ENCODE measurements at places on chromosomes 16 and 17. TPM values are rescaled to one million over a fixed set of nuclear protein-coding genes. Genes with fewer than 3 reads are reported as not detected.

GRCh38 chr17:4590981-4591453 is 6.7 kb downstream of the SMTNL2 start:
- DNase-seq, result no peak
- no peaks in the 10 kb centered on the region for H3K27me3 ChIP-seq
- no peaks in the 10 kb centered on the region for H3K36me3 ChIP-seq

Gene IL17C
- not detected for total RNA-seq

DNA sequence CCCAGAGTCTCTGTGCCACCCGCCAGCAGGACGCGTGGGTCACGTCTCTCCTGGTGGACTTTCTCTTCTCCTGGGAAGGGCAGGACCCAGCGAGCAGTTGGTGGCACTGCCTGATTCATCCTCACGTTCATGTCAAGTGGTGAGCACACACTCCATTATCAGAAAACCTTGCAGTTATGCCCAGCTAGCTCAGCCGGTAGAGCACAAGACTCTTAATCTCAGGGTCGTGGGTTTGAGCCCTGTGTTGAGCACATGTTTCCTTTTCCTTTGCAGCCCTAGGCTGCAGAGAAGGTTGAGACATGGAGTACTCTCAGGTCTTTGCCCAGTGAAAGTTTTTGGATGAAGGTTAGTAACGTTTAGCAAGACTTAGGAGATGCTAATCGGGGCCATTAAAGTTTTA is 8.0 kb downstream of the OR1F1 start:
- H3K4me1 ChIP-seq, result no peaks in the 10 kb centered on the region
- H3K36me3 ChIP-seq, result no peaks in the 10 kb centered on the region
- H3K4me3 ChIP-seq, result no peak overlapping the region
- H3K27ac ChIP-seq, result no peak overlapping the region

DNA sequence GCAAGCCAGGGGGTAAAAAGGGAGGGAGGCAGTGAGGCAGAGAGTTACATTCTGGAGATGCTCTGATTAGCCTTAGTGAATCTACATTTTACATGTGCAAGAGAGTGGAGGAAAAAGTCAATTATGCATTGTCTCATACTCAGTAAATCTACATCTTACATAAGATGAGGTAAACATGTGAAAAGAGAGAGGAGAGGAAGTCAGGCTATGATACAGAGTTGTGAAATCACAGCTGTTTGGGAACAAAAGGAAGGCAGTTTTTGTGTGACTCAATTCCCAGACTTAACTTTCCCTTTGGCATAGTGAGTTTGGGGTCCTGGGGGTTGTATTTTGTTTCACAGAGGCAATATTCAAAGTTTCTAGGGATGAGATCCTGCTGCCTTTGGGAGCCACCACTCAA is 67.8 kb downstream of the GP2 start:
- H3K36me3 ChIP-seq, result no peaks in the 10 kb centered on the region
- H3K27me3 ChIP-seq, result no peaks in the 10 kb centered on the region
- no peak overlapping the region for H3K4me3 ChIP-seq
- DNase-seq, result no peak
- H3K4me1 ChIP-seq, result no peaks in the 10 kb centered on the region

Gene GALNS
- total RNA-seq, result 18.8 TPM

DNA sequence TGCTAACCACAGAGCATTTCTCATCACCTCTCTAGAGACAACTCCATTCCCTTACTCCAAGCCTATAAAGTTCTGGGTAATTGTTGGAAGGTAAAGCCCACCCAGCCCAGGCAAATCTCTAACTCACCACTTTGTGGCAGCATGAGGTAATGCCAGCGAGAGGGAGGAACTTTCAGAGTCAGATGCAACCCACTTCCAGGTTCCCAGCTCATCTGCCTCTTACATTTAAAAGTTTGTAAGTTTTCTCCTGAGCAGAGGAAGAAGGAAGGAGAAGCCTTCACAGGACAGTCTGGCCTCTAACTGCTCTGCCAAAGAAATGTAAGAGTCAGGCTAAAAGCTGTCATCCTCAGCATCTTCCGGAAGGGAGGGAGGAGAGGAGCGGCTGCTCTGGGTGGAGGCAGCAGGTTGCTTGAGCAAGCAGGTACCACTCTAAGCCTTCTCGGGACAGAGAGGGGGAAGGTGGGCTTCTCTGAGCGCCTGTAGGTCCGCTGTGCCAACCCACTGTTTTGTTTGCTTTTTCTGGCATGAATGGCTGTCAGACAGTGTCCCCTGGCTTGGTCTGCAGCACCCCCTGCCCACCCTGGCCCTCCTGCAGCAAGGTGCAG is 1.0 kb downstream of the ZNF319 start:
- H3K4me1 ChIP-seq, result no peaks in the 10 kb centered on the region
- no peaks in the 10 kb centered on the region for H3K27me3 ChIP-seq
- peak overlapping the region; percentile 87 for H3K27ac ChIP-seq
- H3K36me3 ChIP-seq, result peaks cover 37% of the 10 kb centered on the region
- no peak for DNase-seq

GRCh38 chr16:57611181-57611580 is 17.2 kb upstream of the ADGRG1 start:
- H3K4me3 ChIP-seq, result no peak overlapping the region
- no peaks in the 10 kb centered on the region for H3K36me3 ChIP-seq
- DNase-seq, result no peak
- H3K4me1 ChIP-seq, result no peaks in the 10 kb centered on the region
- H3K27ac ChIP-seq, result no peak overlapping the region

- no peak for DNase-seq
- H3K4me3 ChIP-seq, result no peak overlapping the region
- no peaks in the 10 kb centered on the region for H3K4me1 ChIP-seq
- no peaks in the 10 kb centered on the region for H3K36me3 ChIP-seq
- no peaks in the 10 kb centered on the region for H3K27me3 ChIP-seq
Observed at GRCh38 chr17:47077576-47077975, 98.5 kb upstream of the RPRML start.

DNA sequence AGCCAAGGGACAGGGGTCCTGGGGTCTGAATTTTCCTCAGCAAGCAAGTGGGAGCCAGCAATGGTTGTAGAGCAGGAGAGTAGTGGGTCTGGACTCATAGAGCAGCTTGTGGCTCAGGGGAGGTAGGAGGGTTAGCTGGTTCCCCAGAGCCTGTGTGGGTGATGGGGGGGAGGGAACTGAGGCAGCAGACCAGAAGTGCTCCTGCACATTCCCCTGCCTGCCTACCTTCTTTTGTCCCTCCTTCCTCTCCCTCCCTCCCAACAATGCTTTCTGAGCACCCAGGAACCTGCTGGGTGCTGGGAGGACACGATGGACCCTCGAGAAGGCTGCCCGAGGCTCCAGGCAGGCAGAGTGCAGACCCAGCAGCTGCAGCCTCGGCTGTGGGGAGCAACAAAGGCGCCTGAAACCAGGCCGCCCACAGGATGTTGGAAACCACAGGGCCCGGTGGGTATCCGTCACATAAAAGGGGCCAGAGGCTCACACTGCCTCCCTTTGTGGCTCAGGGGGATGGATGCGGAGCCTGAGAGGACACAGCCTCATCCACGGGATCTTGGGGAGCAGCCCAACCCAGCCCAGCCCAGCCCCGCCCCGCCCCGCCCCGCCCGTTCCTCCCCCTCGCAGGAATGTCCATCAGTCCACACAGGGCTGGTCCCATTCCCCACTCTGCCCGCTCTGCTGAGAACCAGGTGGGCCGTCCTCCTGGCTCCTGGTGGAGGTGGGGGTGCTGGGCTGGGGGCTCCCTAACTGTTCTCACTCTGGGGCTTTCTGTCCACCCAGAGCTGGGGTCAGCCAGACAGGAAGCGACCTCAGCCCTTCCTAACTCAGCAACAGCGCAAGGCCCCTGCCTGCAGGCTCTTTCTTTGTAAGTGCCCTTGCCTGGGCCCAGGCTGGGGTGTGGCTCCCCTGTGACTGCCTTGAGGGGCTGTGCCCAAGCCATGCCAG is 1.7 kb upstream of the NLRC3 start:
- peaks cover 9% of the 10 kb centered on the region for H3K4me1 ChIP-seq
- no peak overlapping the region for H3K27ac ChIP-seq
- no peak for DNase-seq

DNA sequence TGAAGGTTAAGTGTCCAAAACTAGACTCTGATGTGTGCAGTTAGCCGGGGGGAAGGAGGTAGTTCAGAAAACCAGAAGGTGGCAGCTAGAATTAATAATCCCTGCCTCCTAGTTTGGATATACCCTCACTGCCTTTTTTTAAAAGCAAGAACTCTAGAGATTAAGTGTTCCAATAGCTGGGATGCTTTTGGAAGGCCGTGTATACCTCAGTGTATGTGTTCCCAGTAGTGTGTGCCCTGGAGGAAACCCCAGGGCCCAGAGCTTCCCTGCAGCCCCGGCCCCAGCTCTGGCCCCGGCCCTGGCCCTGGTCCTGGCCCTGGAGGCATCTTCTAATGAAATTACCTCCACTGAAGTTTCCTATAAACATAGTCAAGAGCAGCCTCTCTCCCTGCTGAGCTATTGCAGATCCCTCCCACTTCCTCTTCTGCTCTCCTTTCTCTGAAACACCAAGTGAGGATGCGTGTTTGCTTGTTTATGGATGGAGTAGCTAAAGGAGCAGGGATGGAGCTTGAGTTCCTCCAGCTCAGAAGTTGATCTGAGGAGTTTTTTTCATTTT is 130.7 kb downstream of the PRKCA start:
- no peak overlapping the region for H3K4me3 ChIP-seq
- H3K4me1 ChIP-seq, result no peaks in the 10 kb centered on the region
- no peak for DNase-seq

DNA sequence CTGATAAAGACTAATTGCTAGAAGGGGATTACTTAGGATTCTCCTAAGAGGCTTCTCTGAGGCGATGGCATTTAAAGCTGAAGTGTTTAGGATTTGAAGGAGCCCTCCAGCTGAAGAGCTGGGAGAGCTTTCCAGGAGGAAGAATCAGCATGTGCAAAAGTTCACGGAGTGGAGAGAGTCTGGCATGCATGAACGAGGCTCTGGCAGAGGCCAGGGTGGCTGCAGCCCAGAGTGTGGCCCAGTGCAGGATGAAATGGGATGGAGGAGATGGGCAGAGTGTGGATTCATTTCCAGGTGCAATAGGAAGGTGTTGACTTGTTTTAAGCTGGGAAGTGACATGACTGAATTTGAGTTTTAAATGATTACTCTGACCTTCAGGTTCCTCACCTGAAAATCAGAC is 249.0 kb upstream of the CCL2 start:
- no peaks in the 10 kb centered on the region for H3K36me3 ChIP-seq
- H3K4me3 ChIP-seq, result no peak overlapping the region
- no peaks in the 10 kb centered on the region for H3K4me1 ChIP-seq
- no peak overlapping the region for H3K27ac ChIP-seq
- DNase-seq, result no peak
- H3K27me3 ChIP-seq, result no peaks in the 10 kb centered on the region

- H3K27me3 ChIP-seq, result peaks cover 20% of the 10 kb centered on the region
- H3K36me3 ChIP-seq, result peaks cover 28% of the 10 kb centered on the region
- DNase-seq, result no peak
- peaks cover 18% of the 10 kb centered on the region for H3K4me1 ChIP-seq
- no peak overlapping the region for H3K4me3 ChIP-seq
- no peak overlapping the region for H3K27ac ChIP-seq
Observed at GRCh38 chr17:42781639-42782165, 1.3 kb downstream of the WNK4 start.

Measured in right atrium auricular region (tissue), 2 donors.